ENCODE measurements at places on chromosomes 1 and 21.

DNA sequence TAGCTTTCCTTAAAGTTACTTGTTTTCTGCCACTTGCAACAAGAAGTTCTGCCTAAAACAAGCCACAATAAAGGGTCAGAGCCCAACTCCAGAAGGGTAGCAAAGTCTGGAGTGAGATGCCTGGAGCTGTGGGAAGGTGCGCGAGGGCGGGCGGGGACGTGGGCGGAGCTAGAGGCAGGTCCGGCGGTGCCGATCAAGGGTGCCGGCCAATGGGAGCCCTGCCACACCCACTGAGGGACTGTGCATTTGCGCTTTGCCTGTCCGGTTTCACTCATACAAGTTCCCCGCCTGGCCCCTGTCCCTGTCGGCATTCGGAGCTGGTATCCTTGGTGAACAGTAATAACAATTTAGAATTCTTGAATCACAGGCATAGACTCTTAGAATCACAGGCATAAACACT, 732.4 kb downstream of the MATN1 start:
- no peak for DNase-seq

DNA sequence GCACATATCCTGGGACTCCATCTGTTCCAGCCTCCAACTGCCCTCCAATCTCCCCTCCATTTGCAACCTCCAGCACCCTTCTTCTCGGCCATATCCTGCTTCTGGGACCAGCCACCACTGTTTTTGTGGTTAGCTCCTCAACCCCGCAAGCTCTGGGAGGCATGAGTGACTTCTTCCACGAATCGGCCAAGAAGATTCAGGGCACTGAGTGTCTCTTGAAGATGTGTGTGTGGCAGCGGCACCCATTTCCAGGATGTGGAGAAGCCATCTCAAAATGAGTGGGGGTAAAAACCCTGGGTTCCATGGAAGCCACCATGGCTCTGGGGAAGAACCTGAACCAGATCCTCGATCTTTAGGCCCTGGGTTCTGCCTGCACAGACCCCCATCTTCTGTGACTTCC, 194.6 kb downstream of the SLC45A1 start:
- no peak for DNase-seq

- DNase-seq, result no peak
Observed at GRCh38 chr21:45308194-45309068, 20.7 kb upstream of the POFUT2 start.

DNA sequence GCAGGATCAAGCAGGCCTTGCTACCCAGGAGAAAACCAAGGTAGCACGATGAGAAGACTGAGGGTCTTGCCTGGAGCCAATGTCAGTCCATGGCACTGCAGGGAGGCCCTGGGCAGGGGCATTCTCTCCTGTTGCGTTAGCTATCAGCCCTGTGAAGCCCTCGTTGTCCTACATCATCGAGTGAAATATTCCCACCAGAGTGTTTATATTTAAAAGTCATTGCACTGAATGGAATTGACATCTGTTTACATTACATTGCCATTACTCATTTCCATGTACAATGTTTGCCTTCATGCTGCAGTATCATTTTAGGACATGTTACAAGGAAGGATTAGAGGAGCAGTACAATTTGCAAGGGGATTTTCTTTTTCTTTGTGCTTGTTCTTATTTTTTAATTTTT, 243.9 kb downstream of the KAZN start:
- no peak for DNase-seq

- no peak for DNase-seq
Observed at GRCh38 chr1:39470040-39470439, 21.4 kb upstream of the BMP8A start.

GRCh38 chr1:216246577-216247203, 176.6 kb downstream of the USH2A start:
- no peak for DNase-seq

DNA sequence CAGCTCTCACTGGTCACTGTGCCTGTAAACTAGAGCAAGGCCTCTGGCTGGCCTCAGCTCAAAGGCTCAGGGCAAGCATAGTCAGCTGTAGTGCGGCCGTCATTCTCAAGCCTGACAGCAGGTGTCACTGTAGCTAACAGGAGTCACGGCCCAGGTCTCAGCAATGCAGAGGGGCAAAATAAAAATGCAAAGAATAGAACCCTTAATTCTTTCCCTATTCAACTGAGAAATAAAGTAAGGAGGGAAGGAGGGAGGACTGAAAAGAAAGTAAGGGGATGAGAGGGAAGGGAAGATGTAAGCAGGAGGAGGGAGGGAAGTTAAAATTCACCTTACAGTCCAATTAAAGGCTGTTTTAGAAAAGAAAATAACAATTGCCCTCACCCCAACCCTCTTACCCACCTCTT, 106.1 kb downstream of the KIAA0319L start:
- DNase-seq, result no peak

GRCh38 chr21:43694437-43695079, 24.4 kb upstream of the PDXK start:
- DNase-seq, result no peak

DNA sequence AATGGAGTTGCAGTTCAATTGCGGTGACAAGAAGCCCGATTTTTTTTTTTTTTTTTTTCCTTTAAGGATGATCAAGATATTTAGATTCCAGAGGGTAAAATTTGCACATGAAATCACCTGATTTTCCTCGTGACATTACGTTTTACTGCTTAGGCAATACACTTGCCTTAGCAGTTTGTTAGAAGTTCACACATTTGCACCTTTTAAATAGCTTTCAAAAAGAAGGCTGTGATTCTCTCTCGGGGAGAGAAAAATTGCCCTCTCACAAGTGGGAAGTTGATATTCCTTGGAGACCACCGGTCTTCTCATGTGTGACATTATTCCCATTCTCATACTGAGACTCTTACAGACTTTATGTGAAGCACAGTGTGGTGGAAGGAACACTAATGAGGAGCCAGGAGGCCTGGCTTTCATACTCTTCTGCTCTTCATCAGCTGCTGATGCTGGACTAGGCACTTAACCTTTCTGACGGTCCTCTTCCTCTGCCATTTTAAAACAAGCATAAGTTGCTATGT, 69.8 kb upstream of the HSPA13 start:
- DNase-seq, result no peak

DNA sequence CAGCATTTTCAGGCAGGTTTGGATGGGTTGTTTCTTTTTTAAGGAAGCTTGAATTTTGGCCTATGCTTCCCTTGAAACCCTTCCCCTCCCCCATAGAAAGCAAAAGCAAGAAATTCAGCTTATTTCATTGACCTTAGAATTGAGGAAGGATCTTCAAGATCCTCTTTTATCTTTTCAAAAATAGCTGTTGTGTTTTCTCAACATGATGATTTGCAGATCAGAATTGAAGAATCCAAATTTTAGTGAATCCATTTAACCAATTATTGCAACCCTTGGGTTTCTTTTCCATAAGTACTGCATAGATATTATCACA, 73.7 kb downstream of the LRRC8C start:
- DNase-seq, result no peak

DNA sequence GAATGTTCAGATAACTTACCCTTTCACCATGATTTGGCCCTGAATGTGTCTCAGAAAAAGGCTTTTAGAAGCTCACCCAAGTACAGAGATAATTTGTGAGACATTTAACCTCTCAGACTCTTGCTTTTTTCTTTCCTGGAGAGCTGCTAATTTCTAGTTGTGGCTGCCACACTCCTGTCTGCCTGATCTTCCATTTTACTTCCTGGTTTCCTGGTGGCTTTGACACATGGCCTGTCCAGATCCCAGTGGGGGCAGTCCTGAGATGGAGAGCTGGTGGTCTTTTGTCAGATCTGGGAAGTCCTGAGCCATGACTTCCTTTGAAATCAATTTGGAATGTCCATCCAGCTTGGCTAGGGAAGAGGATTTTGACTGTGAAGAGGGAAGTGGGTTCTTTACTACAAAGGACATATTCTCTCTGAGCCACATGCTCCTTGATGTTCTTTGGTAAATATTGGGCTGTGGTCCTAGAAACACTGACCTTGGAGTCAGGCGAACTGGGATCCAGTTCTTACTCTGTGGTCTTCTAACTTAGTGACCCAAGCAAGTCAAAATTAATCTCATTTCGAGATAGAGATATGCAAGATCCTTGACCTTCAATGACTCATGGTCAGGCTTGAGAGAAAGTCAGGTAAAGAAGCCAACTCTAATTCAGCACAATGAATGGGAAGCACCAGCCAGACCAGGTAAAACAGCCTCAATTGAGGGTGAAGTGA, 78.0 kb upstream of the HSD17B7 start:
- DNase-seq, result no peak

- no peak for DNase-seq
Observed at GRCh38 chr1:246724731-246725095, 504 bp downstream of the SCCPDH start.

DNA sequence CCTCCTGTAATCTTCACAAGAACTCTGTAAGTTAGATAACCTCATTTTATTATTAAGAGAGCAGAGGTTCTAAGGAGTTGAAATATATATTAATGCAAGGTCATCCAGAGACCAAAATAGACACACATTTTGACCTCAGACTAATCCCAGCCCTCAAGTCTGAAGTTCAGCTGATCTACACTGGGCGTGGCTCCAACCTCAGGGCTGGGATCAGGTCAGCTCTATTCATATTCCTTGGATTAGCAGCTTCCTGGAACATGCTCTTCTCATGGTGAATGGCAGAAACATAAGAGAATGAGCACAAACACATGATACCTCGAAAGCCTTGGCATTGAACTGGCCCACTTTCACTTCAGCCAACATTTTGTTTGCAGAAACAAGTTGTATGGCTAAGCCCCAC, 200.8 kb upstream of the ST6GALNAC5 start:
- DNase-seq, result no peak

- DNase-seq, result peak; percentile 31
Observed at GRCh38 chr1:27044613-27045151, 32.0 kb upstream of the TENT5B start.

DNA sequence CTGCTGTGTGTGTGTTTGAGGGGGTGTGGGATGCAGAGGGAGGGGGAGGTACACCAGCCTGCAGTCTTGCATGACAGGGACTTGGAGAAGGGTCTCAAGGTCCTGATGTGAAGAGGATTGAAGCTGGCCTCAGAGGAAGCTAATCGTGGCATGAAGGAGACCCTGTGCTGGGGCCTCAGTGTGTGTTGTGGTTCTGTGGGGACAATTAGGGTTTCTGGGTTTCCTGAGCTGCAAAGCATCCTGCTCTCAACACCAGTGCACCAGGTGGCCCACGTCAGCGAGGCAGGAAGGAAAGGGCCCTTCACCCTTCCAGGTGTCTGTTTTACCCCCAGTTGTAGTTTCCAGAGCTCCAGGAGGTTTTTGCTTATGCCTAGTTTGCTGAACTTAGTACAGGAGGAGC, 52.8 kb downstream of the TENT5C start:
- DNase-seq, result no peak

DNA sequence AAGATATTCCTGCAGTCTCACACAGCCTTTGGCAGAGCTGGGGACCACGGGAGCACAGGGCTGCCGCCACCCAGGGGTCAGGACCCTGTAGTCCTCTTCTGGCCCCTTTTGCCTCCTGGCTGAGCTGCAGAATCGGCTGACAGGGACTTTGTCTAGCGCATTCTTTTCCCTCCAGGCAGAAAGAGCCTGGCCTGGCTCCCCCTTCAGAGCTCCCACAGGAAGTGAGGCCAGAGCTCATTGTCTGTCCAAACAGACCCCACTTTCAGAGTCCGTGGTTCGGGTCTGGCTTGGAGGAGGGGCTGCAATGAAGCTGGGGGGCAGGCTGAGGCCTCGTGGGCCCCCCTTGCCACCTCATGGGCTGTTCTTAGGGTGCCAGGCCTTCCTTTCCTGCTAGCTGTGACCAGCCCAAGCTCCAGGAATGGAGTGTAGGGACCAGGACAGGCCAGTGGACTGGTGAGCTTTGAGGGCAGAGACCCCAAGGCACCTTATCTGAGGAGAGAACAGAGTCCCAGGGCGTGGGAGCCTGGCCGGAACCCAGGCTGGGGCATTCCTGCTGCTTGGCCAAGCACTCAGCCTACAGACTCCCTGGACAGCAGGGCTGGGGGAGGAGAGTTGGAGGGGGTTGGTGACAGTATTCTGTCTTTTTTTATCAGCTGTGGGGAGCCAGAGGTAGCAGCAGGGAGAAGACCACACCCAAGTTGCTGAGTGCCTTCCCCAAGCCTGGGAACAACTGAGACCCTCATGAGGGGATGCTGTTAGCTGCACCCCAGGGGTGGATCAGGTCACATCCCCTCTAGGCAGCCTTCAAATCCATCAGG, 4.7 kb downstream of the CELSR2 start:
- no peak for DNase-seq

GRCh38 chr1:246032031-246032551, 475.0 kb downstream of the SMYD3 start:
- DNase-seq, result no peak

DNA sequence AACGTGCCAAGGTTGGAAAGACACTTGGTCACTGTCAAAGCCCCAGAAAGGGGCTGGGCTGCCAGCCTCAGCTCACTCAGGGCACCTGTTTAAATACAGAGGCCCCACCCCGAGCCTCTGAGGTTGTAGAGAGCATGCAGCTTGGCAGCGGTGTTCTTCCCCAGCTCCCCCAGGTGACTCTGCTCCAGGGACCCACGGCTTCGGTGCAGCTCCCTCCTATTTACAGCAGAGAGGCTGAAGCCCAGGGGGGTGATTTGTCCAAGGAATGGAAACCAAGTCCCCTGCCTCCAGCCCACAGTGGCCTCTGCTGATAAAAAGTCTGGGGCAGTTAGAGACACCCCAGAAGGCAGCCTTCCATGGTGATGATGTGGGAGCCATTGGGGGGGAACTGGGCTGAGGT, 9.1 kb upstream of the C1QA start:
- DNase-seq, result no peak

GRCh38 chr1:107141491-107142126, 770 bp downstream of the NTNG1 start:
- no peak for DNase-seq

- no peak for DNase-seq
Observed at GRCh38 chr1:203036135-203036534, 9.8 kb downstream of the PPFIA4 start.

GRCh38 chr1:22380024-22380785, 71.4 kb upstream of the ZBTB40 start:
- no peak for DNase-seq

GRCh38 chr1:91683598-91683951, 182.9 kb downstream of the CDC7 start:
- DNase-seq, result no peak

GRCh38 chr1:220817907-220818306, 31.2 kb downstream of the MTARC1 start:
- no peak for DNase-seq

DNA sequence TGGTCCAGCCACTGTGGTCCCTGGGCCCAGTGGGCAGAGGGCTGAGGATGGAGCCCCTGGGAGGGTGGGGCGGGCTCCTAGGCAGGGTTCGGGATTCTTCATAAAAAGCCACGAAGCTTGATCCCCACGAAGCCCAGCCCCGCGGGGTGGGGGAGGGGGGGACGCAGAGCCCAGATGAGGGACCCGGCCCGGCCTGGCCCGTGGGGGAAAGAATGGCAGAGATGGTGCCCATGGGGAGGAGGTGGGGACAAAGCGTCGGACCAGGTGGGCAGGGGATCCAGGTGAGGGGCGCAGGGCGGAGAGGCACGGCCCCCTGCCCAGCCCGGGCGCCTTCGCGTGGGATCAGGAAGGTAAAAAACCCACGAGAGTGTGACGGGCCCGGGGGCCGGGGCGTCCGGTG, 6.0 kb upstream of the SMIM12 start:
- no peak for DNase-seq

GRCh38 chr1:202187041-202187671, 6.4 kb upstream of the LGR6 start:
- no peak for DNase-seq

All from NCI-H187 treated with DMSO at 0.1 percent for 48 hours (cell line).